ENCODE measurements at places on chromosomes 3 and 15.

DNA sequence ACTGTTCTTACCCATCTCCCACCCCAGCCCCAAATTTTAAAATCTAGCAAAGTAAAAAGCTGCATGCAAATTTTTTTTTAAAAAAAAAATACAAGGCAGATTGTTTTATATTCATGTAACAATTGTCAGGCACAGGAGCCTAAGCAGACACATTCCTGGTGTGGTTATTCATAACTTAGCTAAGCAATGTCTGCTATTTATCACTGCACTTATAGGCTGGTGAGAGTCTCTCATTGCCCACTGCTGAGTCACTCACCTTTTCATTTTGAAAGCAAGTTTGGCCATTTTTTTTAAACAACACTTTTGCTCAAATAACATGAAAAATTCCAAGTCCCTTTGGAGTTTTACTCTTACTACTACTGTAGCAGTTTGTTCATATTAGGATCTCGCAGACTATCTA lies 413.9 kb downstream of the RBMS3 start:
- DNase-seq, result no peak

GRCh38 chr3:128128251-128128650 lies 4.6 kb upstream of the RUVBL1 start:
- DNase-seq, result no peak

DNA sequence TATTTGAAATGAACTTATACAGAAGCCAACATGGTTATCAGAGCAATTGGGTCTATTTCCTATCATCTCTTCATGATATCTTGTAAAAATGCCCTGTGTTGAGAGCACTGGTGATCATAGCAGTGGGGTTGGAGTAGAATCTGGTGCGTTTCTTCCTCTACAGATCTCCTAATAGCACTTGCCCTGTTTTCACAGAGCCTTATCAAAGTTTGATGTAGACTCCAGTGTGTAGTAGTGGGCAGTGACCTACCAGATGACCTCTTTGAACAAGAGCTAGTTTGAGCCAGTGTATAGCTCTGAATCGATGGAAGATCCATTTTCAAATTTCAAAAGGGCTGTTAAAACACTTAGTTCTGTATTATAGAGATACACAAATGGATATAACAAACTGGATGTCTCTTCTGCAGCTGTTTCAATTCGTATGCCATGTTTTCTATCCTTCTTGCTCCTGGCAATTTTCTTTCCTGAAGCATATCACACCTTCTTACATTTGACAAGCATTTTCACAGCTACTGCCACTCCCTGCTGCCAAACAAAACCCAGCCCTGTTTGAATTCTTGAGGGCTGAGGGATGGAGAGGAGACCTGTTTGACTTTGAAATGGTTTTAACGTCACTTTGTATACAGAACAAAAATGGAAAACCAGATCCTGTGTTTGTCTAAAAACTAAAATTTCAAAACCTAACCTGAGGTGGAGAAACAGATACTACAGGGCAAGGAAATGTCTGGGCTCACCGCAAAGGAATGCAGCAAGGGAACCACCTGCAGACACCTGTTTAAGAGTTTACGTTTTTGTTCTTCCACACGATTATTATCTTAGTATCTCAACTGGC lies 354.5 kb upstream of the TPRG1 start:
- no peak for DNase-seq

- no peak for DNase-seq
These were observed 337.9 kb upstream of the KCNMB2 start for GRCh38 chr3:178198329-178198728.

GRCh38 chr3:29427266-29428103 lies 146.6 kb downstream of the RBMS3 start:
- DNase-seq, result no peak

DNA sequence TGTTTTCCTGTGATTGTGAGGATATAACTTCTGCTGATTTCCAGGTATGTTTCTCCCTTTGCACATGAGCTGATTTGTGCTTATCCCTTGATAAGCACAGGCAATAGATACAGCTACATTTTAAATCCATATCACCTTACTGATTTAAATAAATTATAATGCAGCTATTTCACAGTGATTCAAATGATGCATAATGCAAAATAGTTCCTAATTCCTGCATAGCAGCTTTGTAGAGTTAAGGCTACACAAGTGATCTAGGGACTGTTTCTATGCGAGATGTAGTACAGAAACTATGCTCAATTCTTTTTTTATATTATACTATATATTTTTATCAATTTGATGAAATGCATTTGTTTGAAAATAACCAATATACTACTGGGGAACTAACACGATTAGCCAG lies 334.2 kb downstream of the LRTM1 start:
- no peak for DNase-seq

- no peak for DNase-seq
These were observed 72.6 kb downstream of the ZBTB20 start for GRCh38 chr3:115074502-115074901.

DNA sequence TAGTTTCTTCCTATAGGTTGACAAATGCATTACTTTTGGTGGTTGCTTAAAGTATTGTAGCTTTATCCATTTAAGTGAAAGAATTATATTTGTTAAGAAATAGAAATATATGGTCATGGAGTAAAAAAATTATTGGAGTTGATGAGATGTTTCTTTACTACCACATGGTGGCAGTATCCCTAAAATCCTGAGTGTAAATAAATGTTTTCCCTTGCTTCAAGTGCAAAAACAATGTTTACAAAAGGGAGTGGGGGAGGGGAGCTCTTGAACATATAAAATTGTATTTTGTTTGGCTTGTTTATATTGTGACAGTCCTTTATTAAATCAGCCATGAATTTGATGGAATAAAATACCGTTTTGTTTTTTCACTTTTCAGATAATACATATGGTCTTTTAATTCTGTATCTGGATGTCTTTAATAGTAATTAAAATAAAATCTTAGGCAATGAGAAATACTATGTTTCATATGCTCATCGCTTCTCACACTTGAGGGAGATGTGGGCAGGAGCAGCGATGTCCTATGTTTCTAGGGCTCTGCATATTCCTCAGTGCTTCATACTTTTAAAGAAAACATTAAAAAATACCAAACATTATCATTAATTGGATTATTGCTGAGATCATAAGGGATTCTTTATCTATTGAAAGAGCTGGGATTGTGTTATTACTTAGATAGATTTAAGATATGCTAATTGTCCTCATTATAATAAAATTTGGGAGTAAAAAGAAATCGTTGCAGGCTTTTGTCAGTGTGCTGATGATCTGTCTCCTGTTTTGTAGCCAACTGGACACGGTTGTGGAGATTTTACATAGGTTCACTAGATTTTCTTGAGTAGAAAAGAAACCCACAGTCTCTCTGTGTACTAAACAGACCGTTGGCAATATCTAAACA lies 349.7 kb downstream of the TUSC7 start:
- no peak for DNase-seq

Measured in cerebellar nuclear complex (tissue), 1 donor.